KG1 (cell line): ENCODE measurements at places on chromosomes 3 and 15.

DNA sequence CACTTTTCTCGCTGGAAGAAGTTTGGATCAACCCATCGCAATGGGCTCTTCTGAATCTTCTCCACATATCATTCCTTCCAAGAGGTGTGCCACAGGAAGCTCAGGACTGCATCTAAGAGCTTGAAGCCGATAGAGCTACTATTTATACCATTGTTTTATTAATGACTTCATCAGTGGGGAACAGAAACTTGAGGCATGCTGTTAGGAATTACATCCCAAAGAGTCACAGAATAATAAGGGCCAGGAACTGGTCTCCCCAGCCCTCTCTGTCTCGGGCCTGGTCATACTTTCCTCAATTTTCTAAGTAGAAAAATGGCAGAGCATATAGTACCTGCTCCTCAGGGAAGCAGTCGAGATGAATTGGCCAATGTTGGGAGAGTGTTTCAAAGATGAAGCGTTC is 16.9 kb upstream of the C15orf61 start:
- no peak for DNase-seq

- DNase-seq: no peak
Measured at GRCh38 chr3:11273891-11274291, 1.7 kb downstream of the ATG7 start.

GRCh38 chr3:20984594-20985205 is 766.3 kb downstream of the ZNF385D start:
- DNase-seq: no peak

DNA sequence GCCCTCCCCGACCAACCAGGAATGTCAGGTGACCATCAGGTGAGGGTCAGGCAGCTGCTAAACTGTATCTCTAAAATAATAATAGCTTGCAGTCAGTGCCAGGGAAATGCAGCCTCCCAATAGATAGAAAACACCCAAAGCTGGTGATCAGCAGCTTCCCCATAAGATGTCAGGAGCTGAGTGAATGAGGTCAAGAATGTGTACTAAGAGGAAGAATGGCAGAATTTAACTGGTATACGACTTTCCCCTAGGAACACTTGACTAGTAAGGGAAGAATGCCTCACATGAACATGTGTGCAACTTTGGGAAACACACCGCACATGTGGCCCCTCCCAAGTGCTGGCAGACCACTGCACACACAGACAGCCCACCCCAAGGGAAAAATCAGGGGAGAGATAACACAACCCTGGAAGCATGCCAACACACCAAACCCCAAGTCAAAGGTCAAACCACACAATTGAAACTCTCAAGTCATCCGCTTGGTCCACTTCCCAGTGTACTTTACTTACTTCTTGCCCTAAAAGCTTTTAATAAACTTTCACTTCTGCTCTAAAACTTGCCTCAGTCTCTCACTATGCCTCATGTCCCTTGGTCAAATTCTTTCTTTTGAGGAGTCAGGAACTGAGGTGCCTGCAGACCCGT is 806.5 kb downstream of the OTOL1 start:
- DNase-seq: no peak

- DNase-seq: no peak
Measured at GRCh38 chr3:150875548-150875947, 29.7 kb downstream of the MINDY4B start.

DNA sequence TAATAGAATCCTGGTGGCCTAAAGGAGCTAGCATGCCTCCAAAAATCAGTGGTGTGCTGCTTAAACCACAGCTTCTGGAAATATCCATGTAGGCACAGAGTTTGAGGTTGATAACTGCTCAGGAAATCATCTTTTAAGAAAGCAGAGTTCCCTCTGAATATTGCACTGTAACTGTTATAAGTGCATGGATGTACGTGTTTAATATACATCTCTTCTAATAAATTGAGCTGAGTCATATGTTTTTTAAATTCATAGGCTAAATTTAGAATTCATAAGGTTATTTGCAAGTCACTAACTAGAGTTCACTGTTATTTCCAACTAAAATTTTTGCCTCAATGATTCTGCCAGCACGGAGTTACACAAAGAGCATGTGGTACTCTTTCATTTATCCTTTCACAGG is 68.9 kb downstream of the MYH15 start:
- no peak for DNase-seq

DNA sequence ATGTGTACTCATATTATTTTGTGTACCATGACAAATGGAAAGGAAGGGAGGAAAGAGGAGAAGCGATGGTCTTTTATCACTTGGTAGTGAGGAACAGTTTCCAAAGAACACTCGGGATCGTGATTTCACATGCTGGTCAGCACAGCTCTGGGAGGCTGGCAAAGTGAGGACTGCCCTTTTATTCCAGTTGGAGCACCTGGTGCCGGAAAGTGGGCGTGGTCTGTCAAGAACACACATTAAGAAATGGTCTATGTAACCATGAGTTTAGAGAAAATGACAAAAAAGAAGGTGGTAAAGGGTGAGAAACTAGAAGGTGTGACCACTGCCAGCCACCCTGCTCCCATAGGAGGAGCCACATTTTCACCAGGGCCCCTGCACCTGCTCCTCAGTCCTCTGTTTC is 7.0 kb upstream of the TSEN2 start:
- no peak for DNase-seq

DNA sequence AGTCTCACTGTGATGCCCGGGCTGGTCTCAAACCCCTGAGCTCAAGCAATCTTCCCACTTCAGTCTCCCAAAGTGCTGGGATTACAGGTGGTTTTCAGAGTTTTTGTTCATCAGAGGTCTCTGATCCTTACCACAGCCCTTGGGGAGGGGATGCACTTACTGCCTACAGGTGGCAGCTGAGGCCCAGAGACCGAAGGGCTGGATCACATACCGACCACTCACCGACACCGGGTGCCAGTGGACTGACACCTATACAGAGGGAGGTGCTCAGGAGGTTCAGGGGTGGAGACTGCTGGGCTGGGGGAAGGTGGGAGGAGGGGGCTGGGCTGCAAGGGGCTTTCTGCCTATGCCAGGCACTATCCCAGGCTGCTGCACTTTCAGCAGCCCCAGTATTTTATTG is 19.5 kb downstream of the DUSP7 start:
- DNase-seq: no peak

GRCh38 chr3:56855856-56856512 is 54.2 kb upstream of the ARHGEF3 start:
- DNase-seq: no peak

DNA sequence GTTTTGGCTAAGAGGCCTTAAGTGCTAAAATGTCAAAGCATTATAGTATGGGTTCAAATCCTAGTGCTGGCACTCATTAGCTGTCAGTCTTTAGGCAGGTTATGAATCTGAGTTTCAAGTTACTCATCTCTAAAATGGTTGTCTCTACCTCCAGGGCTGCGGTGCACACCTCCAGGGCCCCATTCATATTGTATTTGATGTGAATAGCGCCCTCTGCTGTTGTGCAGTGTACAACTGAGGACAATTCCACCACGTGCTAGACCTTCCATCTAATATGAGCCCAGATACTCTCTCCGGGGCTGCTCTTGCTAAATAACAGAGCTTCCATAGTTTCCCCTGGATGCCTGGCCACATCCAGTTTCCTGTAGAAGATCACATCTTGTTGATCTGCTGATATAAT is 54.3 kb downstream of the OXNAD1 start:
- no peak for DNase-seq

- no peak for DNase-seq
Measured at GRCh38 chr3:81581966-81582599, 179.4 kb downstream of the GBE1 start.

DNA sequence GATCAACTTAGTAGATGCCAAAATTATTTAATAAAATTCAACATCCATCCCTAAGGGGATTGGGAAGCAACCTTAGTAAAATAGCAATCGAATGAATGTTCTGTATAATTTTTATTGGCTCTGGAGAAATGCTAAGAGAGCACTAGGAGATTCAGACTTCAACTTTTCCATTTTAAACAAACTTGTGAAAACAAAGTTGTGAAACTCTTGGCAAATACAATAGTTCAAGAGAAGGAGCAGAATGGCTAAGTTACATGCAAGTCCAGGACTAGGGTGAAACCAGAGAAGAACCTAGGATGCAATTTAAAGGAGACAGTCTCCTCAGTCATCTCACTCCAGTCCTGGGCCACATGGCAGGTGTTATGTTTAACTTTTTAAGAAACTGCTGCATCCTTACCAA is 16.7 kb upstream of the ZNF280D start:
- no peak for DNase-seq
